Stimulated activated CD4-positive, alpha-beta T cell treated with anti-CD3 and anti-CD28 coated beads, TNF-alpha, amount 100 ng/mL, for 4 hours (primary cell): ENCODE measurements at places on chromosomes 12 and 14.

DNA sequence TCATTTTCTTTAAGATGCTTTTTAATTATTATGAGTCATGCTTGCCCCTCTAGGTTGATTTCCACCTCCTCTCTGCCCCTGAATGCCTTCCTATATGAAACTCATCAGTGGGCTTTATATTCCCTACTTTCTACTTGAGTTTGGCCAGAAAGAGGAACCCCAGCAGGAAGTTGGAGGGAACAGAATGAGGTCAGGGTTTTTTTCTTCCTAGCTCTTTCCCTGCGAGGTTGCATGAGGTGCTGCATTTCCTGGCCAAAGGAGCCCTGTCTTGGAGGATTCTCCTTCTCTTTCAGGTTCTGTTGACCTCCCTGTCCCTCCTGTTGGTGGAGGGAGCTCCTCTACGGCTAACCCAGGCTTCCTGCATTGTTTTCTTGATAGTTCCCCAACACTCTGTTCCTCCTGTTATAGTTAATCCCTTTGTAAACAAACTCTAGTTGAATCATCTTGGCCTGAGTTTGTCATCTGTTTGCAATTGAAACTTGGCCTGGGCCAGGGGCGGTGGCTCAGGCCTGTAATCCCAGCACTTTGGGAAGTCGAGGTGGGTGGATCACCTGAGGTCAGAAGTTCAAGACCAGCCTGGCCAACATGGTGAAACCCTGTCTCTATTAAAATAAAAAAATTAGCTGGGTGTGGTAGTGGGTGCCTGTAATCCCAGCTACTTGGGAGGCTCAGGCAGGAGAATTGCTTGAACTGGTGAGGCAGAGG lies 15.3 kb upstream of the SPIC start:
- no peak for DNase-seq

GRCh38 chr12:119666226-119666795 lies 1.6 kb upstream of the PRKAB1 start:
- DNase-seq: no peak

- no peak for DNase-seq
These were observed 43.1 kb downstream of the GALNT16 start for GRCh38 chr14:69303086-69303485.

GRCh38 chr12:229441-230191 lies 15.7 kb upstream of the SLC6A12 start:
- no peak for DNase-seq

DNA sequence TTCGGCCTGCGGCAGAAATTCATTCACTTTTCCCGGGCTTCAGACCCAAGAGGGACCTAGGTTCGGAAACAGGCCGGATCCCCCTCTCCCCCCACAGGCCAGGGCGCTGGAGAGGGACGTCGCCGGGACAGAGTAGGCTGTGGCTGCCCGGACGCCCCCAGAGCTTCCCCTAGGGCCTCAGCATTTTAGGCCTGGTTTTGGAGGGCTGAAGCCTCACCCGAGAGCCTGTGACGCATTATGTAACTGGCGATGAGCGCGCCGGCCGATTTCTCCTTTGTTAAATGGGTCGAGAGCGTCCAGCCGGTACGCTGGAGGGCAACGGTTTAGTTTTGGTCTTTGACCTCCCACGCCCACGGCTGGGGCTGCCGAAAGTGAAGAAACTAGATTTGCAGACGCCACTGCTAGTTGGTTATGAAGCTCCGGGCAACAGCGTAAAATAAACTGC lies 657 bp downstream of the PEBP1 start:
- DNase-seq: peak; percentile 12

- DNase-seq: no peak
These were observed 37.0 kb downstream of the EVL start for GRCh38 chr14:100102156-100102785.

- DNase-seq: no peak
These were observed 45.2 kb upstream of the AVPR1A start for GRCh38 chr12:63196168-63196567.

- no peak for DNase-seq
These were observed 9.6 kb downstream of the GNS start for GRCh38 chr12:64749461-64750200.

GRCh38 chr12:91144053-91144452 lies 32.8 kb upstream of the LUM start:
- no peak for DNase-seq

GRCh38 chr12:2876431-2877046 lies 435 bp downstream of the FOXM1 start:
- no peak for DNase-seq

- no peak for DNase-seq
These were observed 393.4 kb upstream of the SEL1L start for GRCh38 chr14:81927070-81927469.

- no peak for DNase-seq
These were observed 16.3 kb downstream of the DUSP16 start for GRCh38 chr12:12546314-12546772.
